ENCODE measurements at places on chromosomes 16 and 17.

DNA sequence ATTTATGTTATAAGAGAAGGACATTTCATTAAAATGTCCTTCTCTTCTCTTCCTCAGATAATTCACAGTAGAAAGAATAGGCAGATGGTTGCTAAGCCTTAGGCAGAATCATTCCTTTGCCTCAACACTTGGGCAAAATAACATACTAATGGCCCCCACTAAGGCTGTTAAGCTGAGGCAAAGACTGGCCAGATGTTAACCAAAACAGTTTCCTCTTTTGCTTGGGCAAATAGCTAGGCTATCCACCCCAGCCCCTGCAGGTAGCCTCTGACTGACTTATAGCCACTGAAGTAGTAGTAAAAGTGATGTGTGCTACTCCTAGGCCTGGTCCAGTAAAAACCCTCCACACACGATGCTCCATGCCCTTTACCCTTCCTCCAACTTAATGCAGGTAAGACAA, 55.2 kb downstream of the SPAG9 start:
- no peak for DNase-seq

- no peak for DNase-seq
Measured at GRCh38 chr17:8141045-8141444, 11.2 kb downstream of the PER1 start.

GRCh38 chr17:75765981-75766380, 989 bp upstream of the GALK1 start:
- no peak for DNase-seq

DNA sequence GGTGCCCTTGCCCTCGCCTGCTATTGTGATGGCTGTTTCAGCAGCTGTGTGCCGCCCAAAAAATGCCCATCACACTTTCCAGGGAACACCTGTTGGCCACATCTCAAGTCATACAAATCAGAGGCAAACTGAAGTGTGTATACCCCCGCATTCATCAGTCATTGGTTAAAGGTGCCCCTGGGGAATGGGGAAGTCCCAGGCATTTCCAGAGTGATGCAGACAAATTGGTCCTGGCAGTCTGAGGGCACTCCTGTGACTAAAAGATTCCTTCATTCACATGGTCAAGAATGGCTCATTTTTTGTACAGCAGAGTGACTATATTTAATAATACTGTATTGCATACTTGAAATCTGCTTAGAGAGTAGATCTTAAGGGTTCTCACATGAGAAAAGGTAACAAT, 102.9 kb upstream of the TMEM97 start:
- DNase-seq: no peak

DNA sequence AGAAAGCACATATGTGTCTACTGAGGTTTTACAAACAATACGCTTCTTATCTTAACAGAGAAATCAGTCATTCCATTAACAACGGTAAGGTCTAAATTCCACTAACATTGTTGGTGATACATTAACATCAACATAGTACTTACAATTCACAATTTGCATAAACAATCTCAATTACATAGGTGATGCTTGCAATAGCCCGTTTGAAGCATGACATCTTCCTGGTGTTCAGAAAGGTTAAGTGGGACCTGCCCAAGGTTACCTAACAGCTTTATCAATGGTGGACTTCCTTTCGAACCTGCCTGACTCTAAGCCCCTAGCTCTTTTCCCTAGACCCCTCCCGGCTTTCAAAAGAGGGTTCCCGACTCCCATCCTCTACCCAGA, 699 bp downstream of the FAM222B start:
- no peak for DNase-seq

GRCh38 chr17:61431594-61432311, 20.5 kb upstream of the TBX4 start:
- no peak for DNase-seq

DNA sequence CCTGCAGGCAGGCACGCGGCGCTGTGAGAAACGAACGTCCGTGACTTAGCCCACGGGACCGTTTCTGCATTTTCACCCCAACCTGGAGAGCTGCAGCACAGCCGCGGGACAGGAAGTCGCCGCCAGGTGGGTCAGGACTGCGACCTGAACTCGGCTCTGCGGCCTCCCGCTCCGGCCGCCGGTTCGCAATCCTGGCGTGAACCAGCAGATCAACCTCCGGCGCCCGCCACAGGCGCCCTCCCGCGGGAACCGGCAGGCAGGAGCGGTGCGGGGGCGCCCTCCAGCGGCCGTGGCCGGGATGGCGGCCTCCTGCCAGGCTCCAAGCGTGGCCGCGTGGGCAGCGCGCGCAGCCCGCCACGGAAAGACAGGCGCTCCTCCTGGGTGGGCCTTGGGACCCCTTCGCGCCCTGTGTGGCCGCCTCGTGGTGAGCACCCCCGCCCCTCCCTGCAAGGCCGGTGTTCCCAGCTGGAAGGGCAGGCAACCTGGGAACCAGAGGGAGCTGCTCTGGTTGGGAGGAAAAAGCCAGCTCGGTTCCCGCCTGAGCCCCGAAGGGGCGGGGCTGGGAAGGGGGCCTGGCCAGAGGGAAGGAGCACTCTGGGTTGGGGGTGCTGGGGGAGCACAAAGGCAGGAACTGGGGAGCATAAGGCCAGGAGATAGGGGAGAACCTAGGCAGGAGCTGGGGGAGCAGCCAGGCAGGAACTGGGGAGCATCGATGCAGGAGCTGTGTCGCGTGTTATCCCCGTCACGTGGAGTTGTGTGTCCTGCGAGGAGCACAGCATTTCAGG, 28.2 kb downstream of the ACTG1 start:
- DNase-seq: no peak

- no peak for DNase-seq
Measured at GRCh38 chr17:35372846-35373533, 431 bp downstream of the SLFN11 start.
